Neuronal stem cell (in vitro differentiated cells): ENCODE measurements at places on chromosomes 6 and 20.
A peak's percentile ranks its signal among the peaks of the same experiment; 100 is the strongest.

- DNase-seq, result peak; percentile 8
Measured at GRCh38 chr20:43458422-43458924, 777 bp downstream of the SRSF6 start.

GRCh38 chr20:47406849-47407682, 50.6 kb upstream of the ZMYND8 start:
- no peak for DNase-seq

- no peak for DNase-seq
Measured at GRCh38 chr6:81938014-81938856, 185.8 kb upstream of the TENT5A start.

- no peak for DNase-seq
Measured at GRCh38 chr20:50762435-50763220, 31.2 kb downstream of the PARD6B start.

DNA sequence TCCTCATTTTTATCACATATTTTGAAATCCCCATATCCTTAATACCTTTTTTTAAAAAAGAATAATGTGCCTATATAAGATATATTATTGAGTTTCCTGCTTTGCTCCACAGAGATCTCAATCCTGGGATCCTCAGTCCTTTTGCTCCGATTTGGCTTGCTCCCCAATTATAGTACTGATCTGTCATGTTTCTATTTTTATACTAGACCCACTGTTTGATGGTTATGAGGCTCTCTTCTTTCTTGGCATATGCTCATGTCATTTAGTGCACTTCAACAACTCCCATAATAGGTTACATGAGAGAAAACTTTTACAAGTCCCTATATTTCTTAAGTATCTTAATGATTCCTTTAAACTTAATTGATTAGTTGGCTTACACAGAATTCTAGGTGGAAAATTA, 958.5 kb upstream of the EPHA7 start:
- DNase-seq, result no peak

DNA sequence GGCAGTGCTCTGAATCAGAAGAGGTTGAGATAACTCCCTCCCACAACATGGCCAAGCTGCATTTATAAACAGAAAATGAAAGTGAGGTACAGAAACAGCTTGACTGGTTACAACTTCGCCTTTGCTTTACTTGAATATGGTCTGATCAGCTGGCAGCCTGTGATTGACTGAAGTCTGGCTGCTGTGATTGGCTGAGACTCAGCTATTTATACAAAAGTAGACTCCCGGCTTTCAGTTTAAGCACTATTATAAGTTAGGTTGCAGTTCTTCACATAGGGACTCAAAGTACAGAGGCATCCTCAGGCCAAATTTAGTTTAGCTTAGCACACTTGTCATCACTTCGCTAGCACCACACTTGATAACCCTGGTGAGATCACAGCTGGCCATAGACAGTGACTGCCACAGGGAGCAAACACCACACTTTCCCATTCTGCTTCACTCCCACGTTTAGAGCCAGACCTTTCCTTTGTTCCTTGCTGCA, 362.6 kb downstream of the EPM2A start:
- peak; percentile 2 for DNase-seq

DNA sequence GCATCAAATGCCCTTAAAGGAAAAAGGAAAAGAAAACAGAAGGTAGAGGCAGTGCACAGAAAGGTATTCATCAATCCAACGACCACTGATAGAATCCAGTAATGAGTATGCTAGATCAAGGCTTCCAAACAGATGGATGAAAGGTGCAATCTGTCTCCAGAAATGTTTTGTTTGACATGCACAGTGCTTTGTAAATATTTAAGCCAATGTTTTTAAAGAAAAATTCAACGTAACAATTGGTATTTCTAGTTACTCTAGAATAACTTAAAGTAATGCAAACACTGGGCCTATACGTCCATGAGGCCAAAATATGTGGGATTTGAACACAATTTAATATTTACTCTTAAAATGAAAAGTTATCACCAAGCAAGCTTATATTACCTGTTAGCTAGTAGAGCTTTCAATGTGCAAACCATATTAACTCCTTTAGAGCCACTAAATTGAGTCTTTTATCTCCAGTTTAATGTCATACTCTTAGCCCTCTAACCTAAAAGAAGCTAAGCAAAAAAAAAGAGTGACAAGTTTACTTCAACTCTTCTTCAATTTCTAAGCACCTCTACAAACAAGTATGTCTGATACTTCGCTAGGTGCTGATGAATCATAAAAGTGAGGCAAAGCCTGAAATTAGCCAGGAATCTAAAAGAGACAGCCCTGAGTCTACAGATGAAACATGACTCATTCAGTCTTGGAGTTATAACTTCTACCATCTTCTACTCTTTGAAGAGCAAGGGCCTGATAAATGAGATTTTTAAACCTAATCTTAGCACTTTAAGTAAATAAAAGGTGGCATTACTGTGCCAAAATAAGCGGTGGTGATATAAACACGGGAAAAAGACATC, 169.8 kb downstream of the PTPRK start:
- no peak for DNase-seq
